Stimulated activated CD8-positive, alpha-beta memory T cell treated with anti-CD3 and anti-CD28 coated beads, Interleukin-4, amount 100 ng/mL, for 4 hours (primary cell): ENCODE measurements at places on chromosomes 6 and 20.

DNA sequence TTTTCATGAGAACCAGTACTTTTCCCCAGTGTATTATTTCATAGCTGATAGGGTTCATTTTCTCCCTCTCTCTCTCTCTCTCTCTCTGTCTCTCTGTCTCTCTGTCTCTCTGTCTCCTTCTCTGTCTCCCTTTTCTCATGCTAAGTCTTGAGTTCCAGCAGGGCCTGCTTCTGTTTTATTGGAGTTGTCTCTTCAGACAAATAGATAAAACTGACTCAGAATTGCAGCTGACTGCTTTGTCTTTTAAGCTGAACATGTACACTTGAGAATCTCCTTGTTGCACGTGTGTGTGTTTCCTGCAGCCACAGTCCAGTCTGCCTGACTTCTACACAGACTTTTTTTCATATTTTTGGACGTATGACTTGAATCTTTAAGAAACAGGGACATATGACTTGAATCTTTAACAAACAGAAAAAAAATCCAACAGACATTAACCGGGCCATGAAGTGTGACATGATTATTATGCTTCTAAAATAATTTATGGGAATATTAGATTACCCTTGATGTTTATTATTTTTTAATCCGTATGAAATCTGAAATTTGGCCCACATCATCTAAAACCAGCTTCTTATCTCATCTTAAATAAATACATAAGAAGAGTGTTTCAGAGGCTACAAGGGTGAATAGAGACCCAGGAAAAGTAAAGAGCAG lies 71.5 kb downstream of the JAG1 start:
- DNase-seq, result no peak

- DNase-seq, result no peak
These were observed 109.3 kb upstream of the TAB2 start for GRCh38 chr6:149208134-149208601.

DNA sequence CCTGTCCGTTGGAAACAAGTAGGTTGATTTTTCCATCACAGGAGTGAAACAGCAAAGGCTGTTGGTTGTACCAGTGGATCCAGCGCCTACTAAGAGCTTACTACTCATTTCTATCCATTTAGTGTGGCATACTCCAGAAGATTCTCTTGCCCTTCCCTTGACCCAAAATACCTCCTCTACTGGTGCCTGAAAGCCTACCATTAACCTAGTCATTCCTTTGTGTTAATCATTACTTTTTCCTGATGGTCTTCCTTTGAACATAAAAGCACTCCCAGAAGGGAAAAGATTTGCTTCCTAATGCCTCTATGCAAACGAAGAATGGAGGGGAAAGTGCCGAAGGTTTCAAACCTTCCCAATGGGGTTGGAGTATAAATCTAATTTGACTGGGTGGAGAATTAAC lies 123.3 kb downstream of the QRSL1 start:
- DNase-seq, result no peak

GRCh38 chr20:32368925-32369324 lies 10.8 kb downstream of the ASXL1 start:
- no peak for DNase-seq

GRCh38 chr20:10180651-10181235 lies 37.9 kb upstream of the SNAP25 start:
- DNase-seq, result no peak

- no peak for DNase-seq
These were observed 42.9 kb downstream of the TXLNB start for GRCh38 chr6:139248911-139249310.
